ENCODE measurements at places on chromosomes 4 and X.

GRCh38 chr4:184801781-184802696 is 23.7 kb downstream of the ACSL1 start:
- DNase-seq: peak; percentile 52

- DNase-seq: no peak
Measured at GRCh38 chrX:357693-358471, 28.8 kb downstream of the PPP2R3B start.

DNA sequence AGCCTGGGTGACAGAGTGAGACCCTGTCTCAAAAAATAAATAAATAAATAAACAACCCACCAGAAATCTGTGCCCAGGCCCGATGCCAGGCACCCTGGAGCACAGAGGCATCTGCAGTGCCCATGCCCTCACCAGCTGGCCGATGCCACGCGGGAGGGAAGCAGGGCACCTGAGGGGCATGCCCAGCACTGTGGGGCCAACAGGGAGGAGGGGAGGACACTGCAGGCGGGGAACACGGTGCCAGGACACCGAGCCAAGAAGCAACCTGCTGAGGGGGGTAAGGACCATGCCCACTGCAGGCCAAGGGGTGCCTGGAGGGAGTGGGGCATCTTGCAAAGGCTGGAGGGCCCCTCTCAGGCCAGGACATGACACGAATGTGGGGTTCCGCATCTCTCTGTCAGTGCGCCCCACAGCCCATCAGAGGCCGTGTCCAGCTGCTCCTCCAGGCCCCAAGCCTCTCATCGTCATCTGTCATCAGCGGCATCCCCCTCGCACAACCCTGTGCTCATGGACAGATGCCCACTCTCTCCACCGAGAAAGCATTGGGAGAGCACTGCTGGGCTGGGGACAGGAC is 13.3 kb upstream of the DUSP9 start:
- DNase-seq: no peak

- no peak for DNase-seq
Measured at GRCh38 chrX:526295-527224, 104.0 kb upstream of the SHOX start.

- no peak for DNase-seq
Measured at GRCh38 chr4:1493540-1494287, 87.5 kb upstream of the NKX1-1 start.

- DNase-seq: no peak
Measured at GRCh38 chr4:23320931-23321587, 568.8 kb downstream of the PPARGC1A start.

GRCh38 chrX:64782923-64783322 is 193.3 kb downstream of the ZC4H2 start:
- no peak for DNase-seq

- no peak for DNase-seq
Measured at GRCh38 chr4:1265351-1265750, 16.4 kb upstream of the CTBP1 start.

DNA sequence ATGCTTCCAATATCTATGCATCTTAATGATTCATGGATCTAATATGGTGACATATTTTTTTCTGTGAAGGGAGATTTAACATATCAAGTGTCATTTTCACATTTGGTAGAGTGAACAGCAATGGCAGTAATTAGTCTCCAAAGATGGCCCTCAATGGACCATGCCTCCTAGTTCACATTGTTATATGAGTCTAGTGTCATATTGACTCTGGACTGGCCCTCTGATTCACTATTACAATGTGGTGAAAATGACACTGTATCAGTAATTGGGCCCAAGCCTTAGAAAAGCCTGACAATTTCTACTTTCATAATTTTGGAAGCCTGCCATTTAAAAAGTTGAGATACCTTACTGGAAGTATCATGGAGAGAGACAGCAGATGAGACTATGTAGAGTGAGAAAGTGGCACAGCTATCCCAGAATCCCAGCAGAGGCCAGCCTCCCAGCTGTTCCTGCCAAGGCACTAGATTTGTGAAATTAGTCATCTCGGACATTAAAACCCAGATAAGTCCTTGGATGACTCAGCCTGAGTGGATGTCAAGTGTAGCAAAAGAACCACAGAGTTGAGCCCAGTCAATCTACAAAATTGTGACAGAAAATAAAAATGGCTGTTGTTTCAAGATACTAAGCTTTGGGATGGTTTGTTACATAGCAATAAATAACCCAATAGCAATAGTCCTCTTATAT is 68.4 kb downstream of the ARHGEF38 start:
- no peak for DNase-seq

GRCh38 chrX:154121207-154121606 is 22.8 kb upstream of the OPN1LW start:
- DNase-seq: no peak

DNA sequence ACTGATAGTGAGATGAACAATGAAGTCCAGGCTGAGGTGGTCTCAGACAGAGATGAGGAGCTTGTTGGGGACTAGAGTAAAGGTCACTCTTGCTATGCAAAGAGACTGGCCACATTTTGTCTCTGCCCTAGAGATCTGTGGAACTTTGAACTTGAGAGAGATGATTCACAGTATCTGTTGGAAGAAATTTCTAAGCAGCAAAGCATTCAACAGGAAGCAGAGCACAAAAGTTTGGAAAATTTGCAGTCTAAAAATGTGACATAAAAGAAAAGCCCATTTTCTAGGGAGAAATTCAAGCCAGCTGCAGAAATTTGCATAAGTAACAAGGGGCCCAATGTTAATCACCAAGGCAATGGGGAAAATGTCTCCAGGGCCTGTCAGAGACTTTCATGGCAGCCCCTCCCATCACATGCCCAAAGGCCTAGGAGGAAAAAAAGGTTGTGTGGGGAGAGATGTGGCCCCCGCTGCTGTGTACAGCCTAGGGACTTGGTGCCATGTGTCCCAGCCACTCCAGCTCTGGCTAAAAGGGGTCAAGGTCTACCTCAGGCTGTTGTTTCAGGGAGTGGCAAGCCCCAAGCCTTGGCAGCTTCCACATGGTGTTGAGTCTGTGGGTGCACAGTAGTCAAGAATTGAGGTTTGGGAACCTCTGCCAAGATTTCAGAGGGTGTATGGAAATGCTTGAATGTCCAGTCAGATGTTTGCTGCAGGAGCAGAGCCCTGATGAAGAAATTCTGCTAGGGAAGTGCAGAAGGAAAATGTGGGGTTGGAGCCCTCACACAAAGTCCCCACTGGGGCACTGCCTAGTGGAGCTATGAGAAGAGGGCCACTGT is 262.8 kb downstream of the DKK2 start:
- no peak for DNase-seq

GRCh38 chr4:100486496-100486895 is 31.3 kb downstream of the EMCN start:
- DNase-seq: no peak

DNA sequence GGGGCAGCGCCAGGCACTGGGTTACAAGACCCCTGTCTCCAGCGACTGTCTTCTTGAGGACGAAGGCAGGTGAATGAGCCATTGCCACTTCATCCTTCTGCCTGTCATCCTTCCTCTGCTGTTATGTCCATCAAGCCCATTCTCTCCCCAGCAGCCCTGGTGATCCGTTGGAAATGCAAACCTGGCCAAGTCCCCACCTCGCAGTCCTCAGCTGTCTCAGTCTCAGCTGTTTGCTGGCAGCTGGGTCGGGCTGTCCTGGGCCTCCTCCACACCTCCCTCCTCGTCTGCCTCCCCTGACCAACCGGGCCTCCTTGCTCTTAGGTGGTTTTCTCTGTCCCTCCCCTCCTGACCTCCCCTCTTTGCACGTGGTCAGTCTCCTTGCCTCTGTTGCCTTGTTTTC is 38.0 kb downstream of the PTTG2 start:
- no peak for DNase-seq

DNA sequence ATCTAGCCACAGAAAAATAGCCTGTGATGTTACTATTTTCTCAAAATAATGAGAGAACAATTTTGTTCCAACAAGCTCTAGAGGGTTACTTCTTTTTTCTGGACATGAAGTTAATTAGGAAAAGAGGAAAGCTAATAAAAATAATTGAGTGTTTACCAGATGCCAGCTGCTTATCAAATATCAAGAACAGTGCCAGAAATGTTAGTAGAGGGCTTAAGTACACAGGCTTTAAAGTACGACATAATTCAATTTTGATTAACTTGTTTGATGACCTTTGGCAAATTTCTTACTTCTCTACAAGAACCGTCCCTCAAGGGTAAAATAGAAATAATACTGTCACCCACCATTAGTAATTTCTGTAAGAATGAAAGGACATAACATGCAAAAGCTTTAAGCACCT is 977.0 kb downstream of the FSTL5 start:
- no peak for DNase-seq

- DNase-seq: no peak
Measured at GRCh38 chr4:41752081-41752836, 3.7 kb upstream of the PHOX2B start.

GRCh38 chr4:68451246-68452211 is 4.3 kb downstream of the TMPRSS11E start:
- DNase-seq: no peak

GRCh38 chrX:110042496-110042895 is 39.6 kb downstream of the TMEM164 start:
- no peak for DNase-seq

- DNase-seq: no peak
Measured at GRCh38 chr4:189299706-189300105, 641.0 kb upstream of the FRG1 start.

GRCh38 chr4:123632693-123633030 is 236.1 kb downstream of the SPRY1 start:
- no peak for DNase-seq

DNA sequence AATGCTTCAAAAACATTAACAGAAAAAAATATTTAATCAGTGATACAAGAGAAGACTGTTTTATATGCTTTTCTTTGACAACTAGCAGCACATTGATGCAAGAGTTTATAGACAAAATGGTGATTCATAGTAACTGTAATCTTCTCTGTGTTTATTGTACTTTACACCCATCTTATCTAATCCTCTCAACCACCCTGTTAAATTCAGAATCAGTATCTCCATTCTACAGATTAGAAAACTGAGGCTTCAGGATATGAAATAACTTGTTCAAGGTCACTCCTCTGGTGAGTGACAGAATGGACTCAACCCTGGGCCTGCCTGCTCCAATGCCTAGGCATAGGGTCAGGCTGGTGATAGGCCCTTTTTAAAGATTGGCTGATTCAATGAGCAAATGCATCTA is 26.1 kb upstream of the TMEM184C start:
- DNase-seq: no peak

DNA sequence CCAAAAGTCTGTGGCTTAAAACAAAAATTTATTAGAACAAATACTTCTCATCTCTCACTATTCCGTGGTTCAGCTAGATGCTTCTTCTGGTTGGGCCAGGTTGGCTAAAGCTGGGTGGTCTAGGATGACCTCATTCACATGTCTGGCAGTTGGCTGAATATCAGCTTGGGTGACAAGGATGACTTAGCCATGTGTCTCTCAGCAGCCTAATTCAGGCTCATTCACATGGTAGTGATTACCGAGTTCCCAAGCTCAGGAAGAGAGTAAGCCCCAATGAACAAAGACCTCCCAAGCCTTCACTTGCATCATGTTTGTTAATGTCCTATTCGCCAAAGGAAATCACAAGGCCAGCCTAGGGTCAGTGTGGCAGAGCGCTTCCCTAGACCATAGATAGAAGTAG is 119.4 kb downstream of the FANCB start:
- no peak for DNase-seq

DNA sequence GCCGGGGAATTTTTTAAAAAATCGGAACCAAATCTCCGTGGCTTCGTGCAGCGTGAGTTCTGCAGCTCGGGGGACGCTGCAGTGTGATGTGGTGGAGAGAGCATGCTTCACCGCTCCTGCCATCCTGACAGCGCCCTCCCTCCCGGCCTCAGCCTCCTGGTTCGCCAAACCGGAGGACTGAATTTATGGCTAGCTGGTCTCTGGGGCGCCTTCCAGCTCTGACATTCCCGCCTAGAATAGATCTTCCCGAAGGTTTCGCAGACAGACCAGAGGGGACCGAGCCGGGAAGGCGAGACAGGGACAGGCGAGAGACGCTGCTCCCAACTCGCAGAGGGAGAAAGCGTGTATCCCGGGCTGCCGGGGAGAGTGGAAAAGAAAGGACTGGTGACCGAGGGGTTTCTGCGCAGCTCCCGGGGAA is 25.9 kb downstream of the HOPX start:
- no peak for DNase-seq

GRCh38 chr4:56215901-56216300 is 171.4 kb downstream of the AASDH start:
- no peak for DNase-seq

DNA sequence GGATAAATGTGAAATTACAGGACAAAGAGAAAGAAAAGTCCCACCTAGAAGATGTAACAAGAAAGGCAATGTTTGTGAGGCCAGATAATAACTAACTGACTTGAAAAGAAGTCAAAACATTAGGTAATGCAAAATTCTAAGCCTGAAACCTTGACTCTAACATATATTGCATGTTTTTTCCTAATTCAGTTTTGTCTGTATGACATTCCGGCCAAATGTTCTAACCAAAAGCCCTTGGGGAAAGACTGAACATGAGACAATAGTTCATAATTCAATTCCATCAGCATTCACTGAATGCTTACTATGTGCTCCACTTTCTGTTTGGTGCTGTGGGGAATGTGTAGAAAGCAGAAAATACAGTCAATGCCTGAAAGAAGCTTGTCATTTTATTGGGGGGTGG is 84.8 kb upstream of the PLAC1 start:
- DNase-seq: no peak

GRCh38 chr4:154960476-154960875 is 179.4 kb downstream of the RBM46 start:
- DNase-seq: no peak

- no peak for DNase-seq
Measured at GRCh38 chrX:77070202-77070918, 376.8 kb upstream of the FGF16 start.

DNA sequence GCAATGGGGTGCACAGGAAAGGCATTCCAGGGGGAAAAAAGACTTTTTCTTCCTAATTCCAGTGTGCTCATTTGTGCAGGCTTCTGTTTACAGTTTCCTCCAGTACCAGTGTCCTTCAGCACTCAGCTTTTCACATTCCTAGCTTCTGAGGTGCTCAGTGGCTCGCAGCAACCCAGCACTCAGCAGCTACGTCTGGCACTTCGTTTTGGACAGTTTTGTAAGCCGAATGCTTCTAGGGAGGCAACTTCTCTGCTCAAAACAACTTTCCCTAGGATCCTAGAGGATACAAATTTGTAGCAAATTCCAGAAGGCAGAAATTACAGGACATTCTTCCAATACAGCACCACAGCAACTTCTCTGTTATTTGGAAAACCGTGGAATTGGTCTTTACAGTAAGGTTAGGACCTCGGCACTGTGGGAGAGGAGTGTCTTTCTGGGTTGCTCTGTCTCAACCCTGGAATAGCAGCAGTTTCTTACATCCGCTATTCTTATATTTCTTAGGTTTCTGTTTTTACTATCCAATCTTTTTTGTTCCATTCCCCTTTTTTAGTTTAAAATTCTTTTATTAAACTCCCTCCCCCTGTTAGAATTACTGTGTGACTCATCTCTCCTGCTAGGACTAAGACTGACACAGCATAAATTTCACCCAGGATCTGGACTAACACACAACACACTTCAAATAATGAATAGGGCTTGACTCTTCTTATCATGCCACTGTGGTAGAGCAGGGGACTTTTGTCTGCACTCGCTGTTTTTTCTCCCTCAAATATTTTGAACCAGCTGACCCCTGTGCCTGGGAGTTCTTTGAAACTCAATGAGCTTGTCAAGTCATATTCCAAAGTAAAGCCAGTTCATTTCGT is 1314.7 kb downstream of the FSTL5 start:
- no peak for DNase-seq
